ENCODE measurements at places on chromosomes 6 and 20. TPM values are rescaled to one million over a fixed set of nuclear protein-coding genes. Genes with fewer than 3 reads are reported as not detected.

- DNase-seq: peak; percentile 75
Observed at GRCh38 chr20:3995067-3995748, 20.1 kb downstream of the RNF24 start.

- no peak for DNase-seq
Observed at GRCh38 chr6:34300332-34300751, 51.5 kb upstream of the SMIM29 start.

- no peak for DNase-seq
Observed at GRCh38 chr6:13098793-13099570, 229.4 kb downstream of the TBC1D7 start.

GRCh38 chr6:132261354-132261753, 139.9 kb downstream of the MOXD1 start:
- DNase-seq: no peak

DNA sequence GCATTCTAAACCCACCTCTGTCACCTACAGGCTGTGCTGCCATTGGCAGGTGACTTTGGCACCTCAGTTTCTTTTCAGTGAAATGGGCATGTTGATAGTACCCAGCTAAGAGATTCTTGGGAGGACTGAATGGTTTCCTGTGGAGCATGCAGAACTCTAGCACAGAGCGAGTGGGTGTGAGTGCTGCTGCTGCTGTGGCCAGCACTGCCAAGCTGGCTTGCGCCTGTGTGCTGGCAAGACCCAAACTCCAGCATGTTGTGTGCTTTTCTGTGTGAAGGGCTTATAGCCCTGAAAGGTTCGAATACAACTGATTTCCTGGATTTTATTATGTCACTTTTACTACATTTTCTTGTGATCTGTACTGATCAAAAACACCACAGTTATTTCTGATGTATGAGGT, 78.1 kb upstream of the KIF25 start:
- no peak for DNase-seq

GRCh38 chr20:45467861-45468260, 1.7 kb upstream of the WFDC2 start:
- DNase-seq: peak; percentile 11

GRCh38 chr6:137316626-137317025, 97.4 kb upstream of the IFNGR1 start:
- DNase-seq: no peak

DNA sequence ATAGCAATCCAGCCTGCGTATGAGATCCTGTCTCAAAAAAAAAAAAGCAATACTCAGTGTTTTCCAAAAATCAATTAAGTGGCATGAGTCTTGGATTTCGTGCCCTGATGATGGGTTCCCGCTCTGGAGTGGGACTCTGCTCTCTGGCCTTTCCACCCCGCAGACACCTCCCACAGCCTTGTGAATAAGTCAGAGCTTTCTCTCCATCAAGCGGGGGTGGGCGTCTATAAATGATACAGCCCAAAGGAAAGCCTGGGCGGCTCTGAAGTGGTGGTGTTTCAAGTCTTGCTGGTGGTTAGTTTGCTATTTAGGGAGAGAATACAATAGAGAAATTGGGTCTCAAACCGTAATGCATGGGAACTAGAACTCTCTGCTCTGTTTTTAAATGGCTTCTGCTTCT, 52.5 kb upstream of the TAGAP start:
- no peak for DNase-seq

DNA sequence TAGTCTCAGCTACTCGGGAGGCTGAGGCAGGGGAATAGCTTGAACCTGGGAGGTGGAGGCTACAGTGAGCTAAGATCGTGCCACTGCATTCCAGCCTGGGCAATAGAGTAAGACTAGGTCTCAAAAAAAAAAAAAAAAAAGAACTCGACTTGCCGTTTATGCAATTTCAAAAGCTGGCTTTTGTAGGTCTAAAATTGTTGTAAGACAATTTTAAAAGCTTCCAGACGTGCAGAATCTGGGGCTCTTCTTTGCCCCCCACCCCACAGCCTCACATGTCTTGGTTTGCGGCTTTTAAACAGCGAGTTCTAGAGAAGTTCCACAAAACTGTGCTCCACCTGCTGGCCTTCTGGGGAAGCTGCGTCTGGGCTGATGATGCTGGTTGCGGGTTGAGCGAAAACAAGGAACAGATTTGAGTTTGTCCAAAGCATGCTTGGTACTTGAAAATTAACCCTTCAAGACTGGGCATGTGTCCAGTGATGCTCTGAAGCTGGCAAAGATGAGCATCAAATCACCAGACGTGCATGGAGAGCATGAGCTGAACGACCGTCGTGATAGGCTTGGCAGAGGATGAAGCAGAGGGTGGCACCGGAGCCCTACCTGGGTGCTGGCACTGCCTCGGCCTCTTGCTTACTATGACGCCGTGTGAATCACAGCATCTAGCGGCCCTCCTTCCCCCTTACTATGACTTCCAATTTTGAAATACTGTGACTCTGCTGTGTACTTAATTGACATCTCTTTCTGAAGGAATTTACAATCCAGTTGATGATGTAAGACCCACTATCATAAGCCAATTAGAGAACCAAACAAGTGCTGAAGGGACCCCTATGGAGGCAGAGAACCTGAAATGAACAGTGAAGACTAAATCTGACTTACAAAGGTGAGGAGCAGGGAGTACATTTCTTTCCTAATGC, 171.4 kb downstream of the GMPR start:
- no peak for DNase-seq

DNA sequence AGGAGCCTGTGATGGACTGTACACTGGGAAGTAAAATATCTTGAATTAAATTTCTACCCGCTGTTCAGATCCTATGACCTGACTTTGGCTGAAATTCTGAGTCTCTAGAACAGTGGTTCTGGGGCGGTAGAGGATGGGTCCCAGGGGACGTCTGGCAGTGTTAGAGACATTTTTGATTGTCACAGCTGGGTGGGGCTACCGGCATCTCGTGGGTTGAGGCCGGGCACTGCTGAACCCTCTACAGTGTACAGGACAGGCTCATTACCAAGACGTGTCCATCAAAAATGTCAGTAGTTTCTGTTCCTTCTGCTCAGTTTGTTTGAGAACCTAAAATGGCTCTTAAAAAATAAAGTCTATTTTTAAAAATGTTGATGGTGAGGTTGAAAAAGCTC, 11.5 kb upstream of the RPS6KA2 start:
- no peak for DNase-seq

DNA sequence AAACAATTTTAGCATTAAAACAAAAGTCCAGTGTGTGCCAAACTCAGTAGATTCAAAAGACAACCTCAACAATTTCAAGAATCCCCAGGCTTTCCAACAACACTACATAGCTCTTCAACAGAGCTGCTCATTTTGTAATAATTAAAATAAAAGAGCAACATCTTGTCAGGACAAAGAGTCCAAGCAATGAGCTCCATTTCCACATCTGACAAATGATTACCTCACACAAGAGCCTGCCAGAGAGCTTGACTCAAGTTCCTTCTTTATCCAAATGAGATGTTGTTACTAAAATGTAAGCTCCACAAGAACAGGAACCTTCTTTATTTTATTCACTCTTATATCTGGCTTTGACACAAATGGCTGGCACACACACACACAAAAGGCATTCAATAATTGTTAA, 449.8 kb downstream of the HACE1 start:
- DNase-seq: no peak

DNA sequence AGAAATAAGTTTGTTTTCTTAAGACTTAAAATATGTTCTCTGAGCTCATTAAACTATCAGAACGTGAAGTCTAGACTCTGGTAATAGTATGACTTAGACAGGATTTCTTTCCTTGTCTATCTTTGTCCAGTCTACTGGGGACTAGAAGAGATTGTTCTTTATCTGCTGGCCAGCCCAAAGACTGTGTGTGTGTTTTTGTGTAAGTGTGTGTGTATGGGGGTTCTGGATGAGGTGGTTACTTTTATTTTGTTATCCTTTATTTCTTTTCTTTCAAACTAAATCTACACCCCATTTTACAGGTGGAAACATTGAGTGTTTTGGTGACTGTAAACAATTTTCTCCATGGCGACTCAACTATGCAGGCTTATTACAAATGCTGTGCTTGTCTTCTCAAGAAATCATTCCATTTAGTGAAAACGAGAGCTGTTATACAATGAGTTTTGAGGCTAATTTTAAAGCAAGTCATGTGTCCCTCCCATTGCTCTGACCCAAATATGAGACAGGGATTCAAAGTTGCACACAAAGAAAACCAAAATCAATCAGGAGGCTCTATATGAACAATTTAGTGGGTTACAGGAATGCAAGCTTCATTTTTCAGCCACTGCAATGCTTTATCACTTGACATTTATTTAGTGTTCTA, 97.6 kb downstream of the ELOVL5 start:
- DNase-seq: no peak

- DNase-seq: no peak
Observed at GRCh38 chr20:23086931-23087411, 847 bp upstream of the CD93 start.

DNA sequence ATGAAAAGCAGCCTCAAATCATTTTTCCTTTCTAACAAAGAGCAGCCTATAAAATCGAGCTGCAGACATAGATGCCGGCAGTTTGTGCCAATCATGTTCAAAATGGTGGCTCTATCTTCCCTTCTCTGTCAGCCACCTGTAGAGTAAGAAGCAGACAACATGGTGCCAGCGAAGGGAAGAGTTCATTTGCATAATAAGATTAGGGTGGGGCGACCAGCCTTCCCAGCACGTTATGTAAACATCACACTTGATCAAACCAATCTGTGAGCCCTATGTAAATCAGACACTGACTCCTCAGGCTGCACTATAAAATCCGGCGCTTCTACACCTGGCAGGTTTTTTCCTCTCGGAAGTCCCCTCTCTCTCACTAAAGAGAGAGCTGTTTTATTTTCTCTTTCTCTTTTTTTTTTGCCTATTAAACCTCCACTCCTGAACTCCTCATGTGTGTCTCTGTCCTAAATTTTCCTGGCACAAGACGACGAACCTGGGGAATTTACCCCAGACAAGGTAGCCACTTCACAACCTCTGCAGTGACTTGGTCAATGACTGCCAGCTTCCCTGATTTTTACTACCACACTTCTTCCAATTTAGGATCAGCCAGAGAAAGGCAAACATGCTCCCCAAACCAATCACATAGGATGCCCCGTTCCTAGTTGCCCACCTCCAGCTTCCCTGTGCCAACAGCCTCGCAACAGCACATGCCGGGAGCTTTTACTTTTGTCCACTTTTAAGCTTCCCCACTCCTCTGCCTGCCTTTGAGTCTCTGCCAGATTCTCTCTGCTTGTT, 12.9 kb downstream of the TPMT start:
- DNase-seq: no peak

GRCh38 chr20:46637427-46638133, 13.7 kb downstream of the SLC13A3 start:
- DNase-seq: no peak

- no peak for DNase-seq
Observed at GRCh38 chr20:33411242-33411641, 9.9 kb upstream of the CDK5RAP1 start.

DNA sequence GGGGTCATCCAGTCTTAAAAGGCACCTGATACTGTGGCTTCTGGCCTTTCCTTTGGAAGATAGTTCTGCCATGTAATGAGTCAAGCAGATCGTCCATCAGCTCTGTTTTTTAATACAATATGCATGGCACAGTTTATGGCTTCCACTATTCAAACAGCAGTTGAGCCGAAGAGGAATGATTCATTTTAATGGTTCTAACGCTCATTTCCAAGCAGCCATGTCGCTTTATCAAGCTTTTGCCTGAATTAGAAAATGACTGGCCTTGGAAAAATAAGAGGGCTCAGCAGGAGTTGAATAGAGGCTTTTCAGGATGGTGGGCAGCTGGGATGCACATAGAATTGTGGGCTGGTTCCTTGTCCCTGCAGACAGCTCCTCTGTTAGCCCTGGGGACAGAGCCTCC, 138.1 kb downstream of the SOBP start:
- no peak for DNase-seq

DNA sequence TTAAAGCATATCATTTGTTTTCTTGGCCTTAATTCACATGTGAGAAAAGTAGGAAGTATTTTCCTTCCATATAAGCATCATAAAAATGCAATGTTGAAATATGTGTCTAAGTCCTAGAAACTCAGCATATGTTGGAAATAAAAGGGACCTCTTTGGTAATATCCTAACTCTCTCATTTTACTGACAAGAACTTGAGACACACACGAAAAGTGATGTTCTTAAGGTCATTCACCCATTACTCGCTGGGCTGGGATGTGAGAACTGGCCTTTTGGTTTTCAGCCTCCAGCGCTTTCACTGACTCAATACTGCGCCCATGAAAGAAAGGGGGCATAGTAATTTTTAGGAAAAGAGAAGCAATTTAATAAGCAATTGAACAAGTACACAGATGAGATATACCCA, 153.5 kb upstream of the SCGN start:
- DNase-seq: no peak

DNA sequence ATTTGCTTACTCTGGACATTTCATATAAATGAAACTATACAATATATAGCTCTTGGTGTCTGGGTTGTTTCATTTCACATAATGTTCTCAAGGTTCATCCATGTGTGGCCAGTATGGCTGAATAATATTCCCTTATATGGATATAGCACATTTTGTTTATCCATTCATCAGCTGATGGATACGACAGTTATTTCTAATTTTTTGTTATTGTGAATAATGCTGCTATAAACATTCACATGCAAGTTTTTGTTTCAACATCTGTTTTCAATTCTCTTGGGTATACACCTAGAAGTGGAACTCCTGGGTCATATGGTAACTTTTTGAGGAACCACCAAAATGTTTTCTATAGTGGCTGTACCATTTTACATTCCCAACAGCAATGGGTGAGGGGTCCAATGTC, 101.1 kb downstream of the CDK19 start:
- no peak for DNase-seq

DNA sequence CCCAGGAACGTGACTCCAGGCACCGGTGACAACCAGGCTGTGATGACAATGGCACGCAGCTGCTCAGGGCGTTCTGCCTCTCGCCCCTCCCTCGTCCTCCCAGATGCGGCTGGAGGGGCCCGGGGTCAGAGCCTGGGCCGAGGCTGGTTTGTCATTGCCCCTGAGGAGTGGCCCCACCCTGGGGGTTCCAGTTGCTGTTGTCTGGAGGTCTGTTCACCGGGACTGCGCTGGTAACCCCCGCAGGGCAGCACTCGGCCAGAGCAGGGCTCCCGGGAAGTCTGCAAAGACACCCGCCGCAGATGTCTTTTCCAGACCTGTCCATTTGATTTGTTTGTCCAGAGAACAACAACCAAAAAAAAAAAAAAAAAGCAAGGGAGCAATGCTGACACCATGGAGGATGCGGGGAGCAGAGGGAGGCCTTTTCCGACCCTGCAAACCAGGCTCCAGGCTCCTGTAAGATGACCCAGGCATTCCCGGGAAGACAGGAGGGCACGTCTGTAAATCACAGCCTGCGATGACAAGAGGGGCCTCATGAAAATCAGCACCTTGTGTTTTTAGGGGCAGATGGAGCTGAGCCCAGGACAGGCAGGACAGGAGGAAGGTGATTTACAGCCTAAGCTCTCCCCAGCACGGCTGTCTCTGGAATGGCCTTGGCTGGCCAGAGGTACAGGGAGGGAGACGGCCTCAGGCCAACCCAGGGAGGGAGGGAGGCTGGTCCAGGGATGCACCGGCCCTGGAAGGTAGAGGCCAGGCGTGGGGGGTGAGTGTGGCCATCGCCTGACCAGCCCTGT, 189.3 kb downstream of the ERMARD start:
- DNase-seq: no peak

Gene PAX1
- not detected for total RNA-seq

Gene LY86
- total RNA-seq: not detected

Gene EMILIN3
- not detected for total RNA-seq

Gene C20orf144
- total RNA-seq: 0.20 TPM

Gene ZSCAN31
- 64.0 TPM for total RNA-seq

Gene BPIFB4
- not detected for total RNA-seq

Gene FAM83C
- total RNA-seq: not detected

Gene OXT
- not detected for total RNA-seq

Gene KHDC1
- total RNA-seq: 16.2 TPM

Gene MEI4
- total RNA-seq: not detected

Gene ACSS1
- total RNA-seq: 12.8 TPM

Gene ANKRD60
- total RNA-seq: not detected

Gene SLC12A5
- 8.7 TPM for total RNA-seq

Gene WFDC10B
- not detected for total RNA-seq
